Fibroblast of skin of abdomen (primary cell): ENCODE measurements at places on chromosomes 16 and 17.

- DNase-seq, result no peak
These were observed 74.3 kb downstream of the TEX14 start for GRCh38 chr17:58617563-58617962.

DNA sequence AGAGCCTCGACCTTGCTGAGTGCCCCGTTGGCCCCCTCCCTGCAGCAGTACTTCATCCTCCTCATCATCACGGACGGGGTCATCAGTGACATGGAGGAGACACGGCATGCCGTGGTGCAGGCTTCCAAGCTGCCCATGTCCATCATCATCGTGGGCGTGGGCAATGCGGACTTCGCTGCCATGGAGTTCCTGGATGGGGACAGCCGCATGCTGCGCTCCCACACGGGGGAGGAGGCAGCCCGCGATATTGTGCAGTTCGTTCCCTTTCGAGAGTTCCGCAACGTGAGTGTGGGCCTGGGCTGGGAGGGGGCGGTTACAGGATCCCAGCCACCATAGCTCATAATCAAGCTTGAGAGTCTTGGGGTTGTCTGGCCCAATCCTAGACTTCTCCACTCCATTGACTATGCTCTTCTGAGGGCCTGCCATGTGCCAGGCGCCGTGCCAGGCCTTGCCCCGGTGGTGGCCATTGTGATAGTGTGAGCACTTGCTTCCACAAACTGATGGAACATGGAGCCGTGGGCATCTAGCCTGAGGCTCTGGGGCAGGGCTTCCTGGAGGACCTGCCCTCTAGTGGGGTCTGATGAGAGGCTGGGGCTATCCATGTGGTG, 39.7 kb downstream of the PSME3IP1 start:
- no peak for DNase-seq

DNA sequence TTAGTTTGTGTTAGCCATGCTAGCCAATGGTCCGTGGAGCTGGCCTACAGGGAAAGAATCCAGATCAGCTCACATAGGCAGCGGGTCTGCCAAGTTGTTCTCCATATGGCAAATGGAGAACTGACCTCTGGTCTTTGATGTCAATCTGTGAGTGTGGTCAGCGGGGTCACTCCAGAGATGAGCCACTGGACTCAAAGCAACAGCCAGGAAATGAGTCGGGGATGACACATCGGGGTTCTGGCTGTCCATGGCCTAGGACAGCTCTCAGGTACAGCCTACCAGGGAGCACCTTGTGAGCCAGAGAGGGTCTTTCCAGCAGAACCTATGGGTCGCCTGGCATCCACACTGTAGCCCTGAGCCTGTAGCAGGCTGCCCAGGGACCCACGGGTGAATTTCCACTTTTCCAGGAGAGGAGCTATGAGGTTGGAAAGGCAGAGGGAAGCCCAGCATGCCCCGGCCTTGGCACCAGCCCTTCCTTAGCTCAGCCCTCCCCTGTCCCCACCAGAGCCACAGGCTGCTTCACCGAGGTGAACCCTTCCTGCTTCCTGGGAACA, 203.0 kb upstream of the TNRC6C start:
- no peak for DNase-seq

DNA sequence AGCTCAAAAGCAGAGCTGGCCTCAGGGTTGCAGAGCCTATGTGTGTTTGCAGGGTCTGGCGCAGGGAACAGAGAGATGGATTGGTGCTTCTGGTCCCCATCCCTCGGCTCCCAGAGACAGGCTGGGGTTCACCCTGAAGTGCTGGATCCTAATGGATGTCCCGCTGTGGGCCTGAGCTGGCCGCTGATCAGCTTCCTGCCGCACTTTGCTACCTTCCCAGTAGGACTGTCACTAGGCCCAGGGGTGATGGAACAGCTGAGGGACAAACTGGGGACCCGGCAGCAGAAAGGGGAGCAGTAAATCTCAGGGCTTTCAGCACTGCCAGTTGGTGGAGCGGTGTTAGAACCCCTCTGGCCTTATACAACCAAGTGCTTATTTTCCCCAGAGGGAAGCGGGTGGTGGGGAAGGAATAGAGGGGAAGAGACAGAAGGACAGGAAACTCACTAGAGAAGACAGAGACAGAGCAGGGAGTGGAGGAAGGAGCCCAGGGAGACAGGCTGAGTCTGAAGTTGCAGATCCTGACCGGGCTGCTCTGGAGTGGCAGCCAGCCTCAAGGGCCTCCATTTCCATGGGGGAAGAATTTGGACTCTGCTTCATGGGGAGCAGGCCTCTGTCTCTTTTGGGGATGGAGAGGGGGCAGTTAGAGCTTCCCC, 78.6 kb downstream of the MRM1 start:
- DNase-seq, result no peak

- no peak for DNase-seq
These were observed 26.4 kb upstream of the LONP2 start for GRCh38 chr16:48217708-48218107.

- no peak for DNase-seq
These were observed 261.0 kb downstream of the SOX9 start for GRCh38 chr17:72381597-72382397.

- DNase-seq, result no peak
These were observed 9.6 kb upstream of the RBFOX3 start for GRCh38 chr17:79620207-79621038.

DNA sequence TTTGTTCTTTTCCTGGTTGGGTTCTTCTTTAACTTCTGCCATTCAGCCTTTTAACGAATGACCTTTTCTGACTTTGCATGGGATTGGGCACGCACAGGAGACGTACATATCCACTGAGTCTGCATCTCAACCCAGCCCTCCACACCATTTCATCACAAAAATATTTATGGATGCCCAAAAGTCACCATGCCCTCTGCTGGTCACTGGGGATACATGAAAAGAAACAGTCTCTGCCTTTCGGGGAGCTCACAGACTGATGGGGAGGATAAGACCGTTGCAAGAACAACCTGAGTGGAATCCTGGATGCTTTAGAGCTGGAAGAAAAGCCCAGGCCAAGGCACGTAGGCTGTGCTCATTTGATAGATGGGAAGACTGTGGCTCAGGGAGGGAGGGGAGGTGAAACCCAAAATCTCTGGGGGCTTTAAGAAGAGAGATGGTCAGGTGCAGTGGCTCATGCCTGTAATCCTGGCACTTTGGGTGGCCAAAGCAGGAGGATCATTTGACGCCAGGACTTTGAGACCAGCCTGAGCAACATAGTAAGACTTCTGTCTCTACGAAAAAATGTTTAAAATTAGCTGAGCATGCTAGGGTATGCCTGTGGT, 7.9 kb upstream of the MT2A start:
- peak; percentile 61 for DNase-seq

DNA sequence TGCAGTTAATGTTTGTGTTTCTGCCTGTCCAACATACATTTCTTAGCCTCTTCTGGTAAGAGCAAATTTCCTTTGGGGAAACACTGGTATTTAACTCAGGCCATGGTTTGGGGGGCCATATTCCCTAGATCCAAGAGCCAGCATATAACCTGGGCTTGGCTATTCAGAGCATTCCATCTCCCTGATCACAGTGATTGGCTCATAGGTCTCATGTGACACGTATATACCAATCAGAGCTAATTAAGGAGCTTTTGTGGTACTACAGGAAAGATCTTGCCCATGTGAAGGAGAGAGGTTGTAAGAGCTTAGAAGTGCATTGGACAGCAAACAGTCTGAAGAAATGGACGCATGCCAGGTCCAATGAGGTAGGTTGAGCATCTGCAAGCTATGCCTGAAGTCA, 33.4 kb upstream of the GPR139 start:
- DNase-seq, result no peak

- DNase-seq, result no peak
These were observed 21.2 kb downstream of the SAP30BP start for GRCh38 chr17:75688209-75688825.

DNA sequence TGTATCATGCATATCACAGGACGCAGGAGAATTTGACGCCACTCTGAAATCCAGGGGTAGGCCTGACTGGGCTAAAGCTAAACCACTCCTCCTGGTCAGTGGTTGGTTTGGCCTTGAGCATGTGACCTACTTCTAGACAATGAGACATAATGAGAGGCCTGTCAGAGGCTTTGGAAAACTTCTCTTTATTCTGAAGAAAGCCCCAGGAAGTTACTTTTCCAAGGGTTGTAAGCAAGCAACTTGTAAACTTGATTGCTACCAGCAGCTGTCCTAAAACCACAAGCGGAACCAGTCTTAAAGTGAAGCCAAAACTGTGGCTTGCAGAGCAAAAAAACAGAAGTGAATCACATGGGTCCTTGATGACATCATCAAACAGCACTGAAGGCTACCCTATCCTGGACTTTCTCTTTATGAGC, 138.2 kb upstream of the COX10 start:
- peak; percentile 54 for DNase-seq

GRCh38 chr16:50178491-50178941, 25.4 kb downstream of the TENT4B start:
- peak; percentile 47 for DNase-seq

GRCh38 chr16:4556112-4556511, at the start of gene C16orf96:
Gene C16orf96 (plus strand): TSS chr16:4556340. CDS start chr16:4556490, 150 bp downstream.
- DNase-seq, result no peak

DNA sequence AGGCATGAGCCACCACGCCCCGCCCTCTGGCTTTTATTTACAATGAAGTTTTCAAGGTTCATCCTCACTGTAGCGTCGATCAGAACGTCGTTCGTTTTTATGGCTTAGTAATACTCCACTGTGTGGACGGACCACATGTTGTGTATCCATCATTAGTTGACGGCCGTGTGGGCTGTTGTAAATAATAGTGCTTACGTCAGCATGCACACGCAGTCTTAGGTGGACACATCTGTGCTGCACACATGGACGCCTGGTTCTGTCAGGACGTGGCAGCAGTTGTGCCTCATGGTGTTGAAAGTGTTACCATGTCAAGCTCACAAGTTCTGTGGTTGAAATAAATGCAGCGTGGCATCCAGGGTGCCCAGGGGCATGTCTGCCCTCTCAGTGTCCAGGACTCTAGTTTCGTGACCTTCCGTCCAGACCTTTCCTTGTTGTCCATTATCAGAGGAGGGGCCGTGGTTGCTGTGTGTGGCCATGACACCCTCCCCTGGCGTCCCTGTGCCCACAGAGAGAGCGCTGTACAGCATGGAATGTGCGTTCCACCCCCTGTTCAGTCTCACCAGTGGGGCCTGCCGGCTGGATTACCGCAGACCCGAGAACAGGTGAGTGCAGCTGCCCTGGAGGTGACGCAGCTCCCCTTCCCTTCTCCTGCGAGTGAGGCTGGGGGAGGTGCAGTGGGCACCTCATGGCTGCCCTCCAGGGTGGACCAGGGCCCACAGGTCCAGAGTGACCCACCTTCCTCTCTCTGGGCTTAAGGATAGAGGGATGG, 22.3 kb downstream of the TCF25 start:
- DNase-seq, result no peak

DNA sequence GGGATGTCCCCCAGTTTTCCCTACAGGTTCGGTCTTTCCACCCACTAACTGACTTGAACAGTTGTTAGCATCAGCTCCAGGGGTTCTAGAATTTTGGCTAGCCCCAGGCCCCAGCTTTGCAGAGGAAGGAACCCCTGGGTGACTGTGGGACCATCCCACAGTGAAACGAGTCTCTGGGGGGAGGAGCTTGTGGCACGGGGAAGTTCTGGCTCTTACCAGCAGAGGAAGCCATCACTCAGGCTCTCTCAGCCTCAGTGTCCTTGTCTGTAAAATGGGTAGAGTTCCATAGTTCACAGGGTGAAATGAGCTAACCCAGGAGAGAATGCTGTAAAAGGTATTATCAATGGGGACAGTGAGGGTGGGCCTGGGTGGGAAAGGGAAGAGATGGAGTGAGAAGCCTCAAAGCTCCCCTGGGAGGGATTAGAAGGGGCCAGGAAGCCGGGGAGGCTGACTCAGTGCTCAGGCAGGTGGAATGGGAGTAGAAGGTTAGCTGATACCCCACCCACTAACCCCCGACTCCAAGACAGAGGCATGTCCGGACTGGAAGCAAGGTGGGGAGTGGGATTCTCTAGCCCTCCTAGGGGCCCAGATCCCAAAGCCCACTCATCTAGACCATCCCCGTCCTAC, 30.9 kb upstream of the CDC42EP4 start:
- peak; percentile 91 for DNase-seq

DNA sequence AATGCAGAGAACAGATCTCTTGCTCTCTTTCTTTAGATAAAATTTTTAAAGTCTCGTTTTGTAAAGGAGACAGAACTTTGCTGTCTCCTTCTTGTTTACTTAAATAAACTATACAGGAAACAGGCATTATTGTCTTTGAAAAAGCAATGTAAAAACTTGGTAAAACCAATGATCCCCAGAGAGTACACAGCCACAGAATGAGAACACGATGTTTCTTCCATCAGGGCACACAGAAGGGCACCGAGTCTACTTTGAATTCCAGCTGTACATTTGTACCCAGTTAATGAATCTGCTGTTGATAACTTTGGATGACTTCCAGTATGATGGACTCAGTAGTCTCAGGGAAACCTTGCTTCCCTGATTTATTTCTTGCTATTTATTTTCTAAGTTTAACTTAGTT, 8.1 kb upstream of the TMEM100 start:
- DNase-seq, result no peak

GRCh38 chr17:80065478-80066170, 29.2 kb downstream of the CCDC40 start:
- no peak for DNase-seq

DNA sequence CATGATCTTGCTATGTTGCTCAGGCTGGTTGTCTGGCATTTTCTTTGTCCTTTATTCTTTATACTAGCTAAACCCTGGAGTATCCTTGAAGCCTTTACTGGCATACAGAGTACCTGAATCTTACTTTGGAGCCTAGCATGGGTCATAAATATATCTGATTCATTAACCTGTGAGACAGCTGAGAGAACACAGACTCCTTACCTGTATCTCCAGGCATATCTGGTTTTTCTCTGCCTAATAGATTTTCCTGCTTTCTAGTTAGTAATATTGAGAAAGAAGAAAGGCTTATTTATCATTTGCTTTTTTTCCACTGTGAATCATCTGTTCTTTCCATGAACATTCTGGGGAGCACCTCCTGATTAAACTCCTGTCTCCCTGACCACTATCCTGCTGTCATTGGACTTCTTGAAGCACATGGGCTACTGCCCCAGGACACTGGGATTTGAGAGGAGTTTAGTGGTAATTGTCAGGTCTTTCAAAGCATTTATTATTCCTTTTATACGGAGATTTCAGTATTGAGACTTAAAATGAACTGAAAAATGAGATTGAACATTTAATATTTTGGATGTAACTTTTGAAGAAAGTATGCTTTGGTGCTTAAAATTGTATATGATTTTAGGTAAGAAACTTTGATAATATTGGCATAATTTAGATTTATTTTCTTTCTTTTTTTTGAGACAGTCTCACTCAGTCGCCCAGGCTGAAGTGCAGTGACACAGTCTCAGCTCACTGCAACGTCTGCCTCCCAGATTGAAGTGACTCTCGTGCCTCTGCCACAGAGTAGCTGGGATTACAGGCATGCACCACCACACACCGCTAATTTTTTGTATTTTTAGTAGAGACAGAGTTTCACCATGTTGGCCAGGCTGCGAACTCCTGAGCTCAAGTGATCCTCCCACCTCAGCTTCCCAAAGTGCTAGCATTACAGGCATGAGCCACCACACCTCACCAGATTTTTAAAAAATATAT, 8.6 kb downstream of the PDP2 start:
- no peak for DNase-seq

GRCh38 chr17:33892717-33893591, 362.1 kb upstream of the CCL2 start:
- no peak for DNase-seq

GRCh38 chr16:89094252-89094879, 714 bp downstream of the ACSF3 start:
- DNase-seq, result no peak
